ENCODE measurements at places on chromosomes 11 and 22. TPM values are rescaled to one million over a fixed set of nuclear protein-coding genes. Genes with fewer than 3 reads are reported as not detected.

Gene OR51I1
- not detected for total RNA-seq

Gene DKK3
- total RNA-seq: 87.1 TPM

Gene PDGFB
- 5.3 TPM for total RNA-seq

Gene PDE2A
- 23.7 TPM for total RNA-seq

Gene CDC45
- not detected for total RNA-seq

Gene PRDM10
- total RNA-seq: 4.5 TPM

Gene MED19
- 20.6 TPM for total RNA-seq

- H3K27ac ChIP-seq: no peak overlapping the region
- H3K4me1 ChIP-seq: no peaks in the 10 kb centered on the region
- no peaks in the 10 kb centered on the region for H3K36me3 ChIP-seq
- no peak for DNase-seq
- no peak overlapping the region for H3K4me3 ChIP-seq
- H3K27me3 ChIP-seq: no peaks in the 10 kb centered on the region
Measured at GRCh38 chr11:111727431-111727830, 38.8 kb downstream of the PPP2R1B start.

- no peaks in the 10 kb centered on the region for H3K27me3 ChIP-seq
- H3K4me1 ChIP-seq: peaks cover 6% of the 10 kb centered on the region
- no peak for DNase-seq
- H3K27ac ChIP-seq: no peak overlapping the region
- H3K4me3 ChIP-seq: no peak overlapping the region
Measured at GRCh38 chr11:78564490-78565467, 9.9 kb downstream of the NARS2 start.

DNA sequence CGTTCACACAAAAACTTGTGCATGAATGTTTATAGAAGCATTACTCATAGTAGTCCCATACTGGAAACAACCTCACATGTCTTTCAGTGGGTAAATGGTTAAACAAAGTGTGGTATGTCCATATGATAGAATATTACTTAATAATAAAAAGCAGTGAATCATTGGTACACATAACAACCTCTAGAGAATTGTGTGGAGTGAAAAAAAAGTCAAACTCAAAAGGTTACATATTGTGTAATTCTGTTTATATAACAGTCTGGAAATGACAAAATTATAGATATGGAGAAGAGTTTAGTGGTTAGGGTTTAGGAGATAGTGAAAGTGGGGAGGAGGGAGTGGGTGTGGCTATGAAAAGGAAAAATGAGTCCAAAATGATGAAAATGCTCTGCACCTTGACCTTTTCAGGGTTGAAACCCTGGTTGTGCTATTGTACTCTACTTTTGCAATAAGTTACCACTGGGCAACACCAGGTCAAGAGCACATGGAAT, 243.4 kb upstream of the DDI1 start:
- no peaks in the 10 kb centered on the region for H3K4me1 ChIP-seq
- H3K36me3 ChIP-seq: no peaks in the 10 kb centered on the region
- DNase-seq: no peak
- no peak overlapping the region for H3K27ac ChIP-seq

- H3K36me3 ChIP-seq: no peaks in the 10 kb centered on the region
- DNase-seq: no peak
- H3K4me1 ChIP-seq: no peaks in the 10 kb centered on the region
- H3K4me3 ChIP-seq: no peak overlapping the region
- H3K27me3 ChIP-seq: no peaks in the 10 kb centered on the region
- no peak overlapping the region for H3K27ac ChIP-seq
Measured at GRCh38 chr22:46031965-46032851, 55.2 kb upstream of the WNT7B start.

GRCh38 chr11:25537393-25537792, 794.5 kb upstream of the ANO3 start:
- no peaks in the 10 kb centered on the region for H3K27me3 ChIP-seq
- H3K4me1 ChIP-seq: no peaks in the 10 kb centered on the region
- H3K27ac ChIP-seq: no peak overlapping the region
- DNase-seq: no peak

DNA sequence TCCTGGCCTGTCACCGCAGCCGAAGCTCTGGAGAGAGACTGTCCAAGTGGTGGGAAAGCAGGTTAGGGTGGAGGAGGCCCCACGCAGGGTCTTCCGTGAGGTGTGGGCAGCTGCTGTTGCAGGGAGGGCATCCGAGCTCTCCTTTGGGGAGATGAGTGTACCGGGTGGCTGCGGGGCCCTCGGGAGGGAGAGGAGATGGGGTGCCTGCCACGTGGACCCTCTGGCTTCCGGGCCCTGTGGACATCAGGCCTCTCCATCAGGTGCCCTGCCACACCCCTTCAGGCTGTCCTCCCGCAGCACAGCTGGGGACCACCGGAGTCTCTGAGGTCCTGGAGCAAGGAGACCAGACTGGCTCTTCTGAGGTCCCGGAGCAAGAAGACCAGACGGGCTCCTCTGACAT, 1.7 kb downstream of the PTDSS2 start:
- no peak for DNase-seq
- H3K36me3 ChIP-seq: no peaks in the 10 kb centered on the region
- H3K27ac ChIP-seq: peak overlapping the region; percentile 93
- no peaks in the 10 kb centered on the region for H3K27me3 ChIP-seq
- H3K4me3 ChIP-seq: peak overlapping the region; percentile 95
- peaks cover 4% of the 10 kb centered on the region for H3K4me1 ChIP-seq

GRCh38 chr11:76337923-76338322, 43.0 kb downstream of the THAP12 start:
- no peaks in the 10 kb centered on the region for H3K4me1 ChIP-seq
- no peak for DNase-seq
- H3K36me3 ChIP-seq: no peaks in the 10 kb centered on the region
- H3K27me3 ChIP-seq: no peaks in the 10 kb centered on the region
- H3K27ac ChIP-seq: no peak overlapping the region
- no peak overlapping the region for H3K4me3 ChIP-seq

GRCh38 chr11:35153280-35153679, 14.3 kb downstream of the CD44 start:
- H3K4me1 ChIP-seq: no peaks in the 10 kb centered on the region
- no peak overlapping the region for H3K4me3 ChIP-seq
- DNase-seq: no peak
- H3K27ac ChIP-seq: peak overlapping the region; percentile 12
- no peaks in the 10 kb centered on the region for H3K27me3 ChIP-seq

DNA sequence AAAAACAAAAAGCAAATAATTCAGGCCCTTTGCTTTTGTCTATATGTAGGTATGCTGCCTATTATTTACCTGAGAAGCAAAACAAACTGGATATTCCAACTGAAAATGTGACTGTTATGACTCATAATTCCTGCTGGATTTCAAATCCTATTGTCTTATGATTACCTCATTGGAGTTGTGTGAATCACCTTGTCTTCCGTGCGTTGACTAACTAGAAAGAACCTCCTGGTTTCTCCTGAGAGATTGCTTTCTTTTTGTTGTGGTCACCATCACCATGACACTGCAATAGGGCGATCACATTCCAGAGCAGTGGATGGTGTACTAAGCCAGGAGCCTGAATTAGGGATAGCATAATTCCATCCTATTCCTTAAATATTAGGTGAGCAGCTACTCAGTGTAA, 23.0 kb upstream of the EXPH5 start:
- no peak for DNase-seq
- no peaks in the 10 kb centered on the region for H3K4me1 ChIP-seq
- H3K27me3 ChIP-seq: no peaks in the 10 kb centered on the region
- no peak overlapping the region for H3K4me3 ChIP-seq
- no peak overlapping the region for H3K27ac ChIP-seq

DNA sequence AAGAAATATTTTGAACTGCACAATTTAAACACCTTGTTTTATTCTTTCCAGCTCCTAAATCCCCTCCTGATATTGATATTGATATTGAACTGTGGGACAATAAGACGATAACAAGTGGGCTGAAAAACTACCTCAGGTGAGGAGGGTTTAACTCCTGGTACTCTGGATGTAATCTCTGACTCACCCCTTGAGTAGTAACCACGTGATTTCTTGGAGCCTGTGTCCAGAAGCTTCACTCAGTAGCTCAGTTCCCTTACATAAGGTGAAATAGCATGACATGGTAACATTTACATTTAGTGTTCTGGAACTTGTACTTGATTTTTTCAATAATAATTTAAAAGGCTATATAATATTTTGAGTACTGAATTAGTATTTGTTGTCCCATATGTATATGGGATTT, 168.0 kb downstream of the PGR start:
- no peak overlapping the region for H3K4me3 ChIP-seq
- H3K4me1 ChIP-seq: no peaks in the 10 kb centered on the region
- no peak for DNase-seq
- no peaks in the 10 kb centered on the region for H3K27me3 ChIP-seq
- no peak overlapping the region for H3K27ac ChIP-seq

GRCh38 chr22:25375683-25376082, 156.2 kb downstream of the CRYBB2 start:
- DNase-seq: no peak
- no peak overlapping the region for H3K27ac ChIP-seq
- H3K4me3 ChIP-seq: no peak overlapping the region
- H3K27me3 ChIP-seq: no peaks in the 10 kb centered on the region
- no peaks in the 10 kb centered on the region for H3K36me3 ChIP-seq

DNA sequence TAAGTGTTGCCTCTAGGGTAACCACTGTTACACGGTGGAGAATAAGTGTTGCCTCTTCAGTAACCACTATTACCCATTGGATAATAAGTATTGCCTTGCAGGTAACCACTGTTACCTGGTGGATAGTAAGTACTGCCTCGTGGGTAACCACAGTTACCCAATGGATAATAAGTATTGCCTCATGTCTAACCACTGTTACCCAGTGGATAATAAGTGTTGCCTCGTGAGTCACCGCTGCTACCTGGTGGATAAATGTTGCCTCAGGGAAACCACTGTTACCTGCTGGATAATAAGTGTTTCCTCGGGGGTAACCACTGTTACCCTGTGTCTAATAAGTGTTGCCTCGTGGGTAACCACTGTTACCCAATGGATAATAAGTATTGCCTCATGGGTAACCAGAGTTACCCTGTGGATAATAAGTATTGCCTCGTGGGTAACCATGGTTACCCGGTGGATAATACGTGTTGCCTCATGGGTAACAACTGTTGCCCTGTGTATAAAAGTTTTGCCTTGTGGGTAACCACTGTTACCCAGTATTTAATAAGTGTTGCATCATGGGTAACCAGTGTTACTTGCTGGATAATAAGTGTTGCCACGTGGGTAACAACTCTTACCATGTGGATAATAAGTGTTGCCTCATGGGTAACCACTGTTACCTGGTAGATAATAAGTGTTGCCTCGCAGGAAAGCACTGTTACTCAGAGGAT, 12.3 kb upstream of the NXPE4 start:
- no peak overlapping the region for H3K27ac ChIP-seq
- DNase-seq: no peak
- no peaks in the 10 kb centered on the region for H3K4me1 ChIP-seq
- H3K4me3 ChIP-seq: no peak overlapping the region
- no peaks in the 10 kb centered on the region for H3K36me3 ChIP-seq

GRCh38 chr22:31230155-31230870, 18.2 kb downstream of the LIMK2 start:
- no peaks in the 10 kb centered on the region for H3K36me3 ChIP-seq
- no peaks in the 10 kb centered on the region for H3K27me3 ChIP-seq
- DNase-seq: no peak
- peak overlapping the region; percentile 73 for H3K27ac ChIP-seq

GRCh38 chr22:32850591-32851517, 49.3 kb downstream of the TIMP3 start:
- no peaks in the 10 kb centered on the region for H3K27me3 ChIP-seq
- H3K27ac ChIP-seq: peak overlapping the region; percentile 94
- peak; percentile 76 for DNase-seq
- H3K4me3 ChIP-seq: peak overlapping the region; percentile 31
- H3K36me3 ChIP-seq: no peaks in the 10 kb centered on the region
- peaks cover 20% of the 10 kb centered on the region for H3K4me1 ChIP-seq

GRCh38 chr22:43742154-43742950, 69.8 kb downstream of the EFCAB6 start:
- no peak overlapping the region for H3K4me3 ChIP-seq
- no peaks in the 10 kb centered on the region for H3K4me1 ChIP-seq
- no peaks in the 10 kb centered on the region for H3K36me3 ChIP-seq
- no peak overlapping the region for H3K27ac ChIP-seq
- no peaks in the 10 kb centered on the region for H3K27me3 ChIP-seq

GRCh38 chr11:13963169-13963948, 836 bp downstream of the SPON1 start:
- H3K4me1 ChIP-seq: no peaks in the 10 kb centered on the region
- no peak for DNase-seq
- peak overlapping the region; percentile 14 for H3K27ac ChIP-seq
- no peaks in the 10 kb centered on the region for H3K27me3 ChIP-seq
- H3K4me3 ChIP-seq: peak overlapping the region; percentile 35

DNA sequence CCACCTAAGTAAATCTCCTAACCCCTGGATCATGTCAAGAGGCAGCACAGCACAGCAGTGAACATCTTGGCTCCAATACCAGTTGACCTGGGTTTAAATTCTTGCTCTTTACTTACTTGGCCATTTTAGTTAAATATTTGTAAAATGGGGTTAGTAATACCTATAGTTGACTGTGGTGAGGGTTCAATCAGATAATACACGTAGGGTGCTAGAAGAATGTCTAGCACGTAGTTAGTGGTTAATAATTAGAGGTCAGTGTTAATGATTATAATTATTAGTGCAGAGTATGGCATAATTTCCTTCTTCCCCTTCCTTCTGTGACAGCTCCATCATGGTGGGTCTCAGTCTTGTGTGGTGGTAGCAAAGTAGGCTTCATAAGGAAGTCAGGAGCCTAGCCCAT, 520.8 kb downstream of the INSC start:
- no peaks in the 10 kb centered on the region for H3K36me3 ChIP-seq
- no peak for DNase-seq
- H3K4me3 ChIP-seq: no peak overlapping the region
- H3K4me1 ChIP-seq: no peaks in the 10 kb centered on the region
- no peak overlapping the region for H3K27ac ChIP-seq

DNA sequence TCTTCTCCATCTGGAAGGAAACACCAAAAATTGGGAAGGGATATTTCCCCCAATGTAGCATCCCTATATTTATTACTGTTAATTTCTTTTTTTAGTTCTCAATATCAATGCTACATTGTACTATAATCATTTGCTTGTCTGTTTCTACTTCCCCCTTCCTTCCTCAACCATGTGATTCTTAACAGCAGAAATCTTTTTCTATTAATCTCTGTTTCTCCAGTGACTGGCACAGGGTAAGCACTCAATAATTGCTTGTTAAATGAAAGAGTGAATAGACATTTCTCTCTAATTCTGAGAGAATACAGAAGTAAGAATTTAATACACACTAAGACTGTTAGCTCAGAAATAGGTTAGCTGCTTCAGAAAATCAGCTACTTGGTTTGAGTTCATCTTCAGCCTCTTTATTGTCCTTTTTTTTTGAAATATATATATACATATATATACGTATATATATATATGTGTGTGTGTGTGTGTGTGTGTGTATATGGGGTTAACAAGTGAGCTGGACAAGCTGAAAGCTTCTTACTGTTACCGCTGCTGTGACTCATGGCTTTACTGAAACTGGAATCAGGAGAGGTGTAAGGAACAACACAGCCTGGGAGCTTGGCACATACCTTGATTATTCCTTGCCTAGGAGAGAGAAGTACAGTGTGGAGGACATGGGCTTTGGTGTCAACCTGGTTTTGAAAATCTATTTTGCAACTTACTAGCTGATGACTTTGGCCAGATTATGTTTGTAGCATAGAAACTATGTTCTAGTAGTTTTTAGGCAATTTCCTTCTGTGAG, 26.2 kb upstream of the PDE3B start:
- no peaks in the 10 kb centered on the region for H3K4me1 ChIP-seq
- H3K4me3 ChIP-seq: no peak overlapping the region
- no peaks in the 10 kb centered on the region for H3K36me3 ChIP-seq
- no peak for DNase-seq
- no peaks in the 10 kb centered on the region for H3K27me3 ChIP-seq
